Renal cortex interstitium (tissue), 15 donors: ENCODE measurements at places on chromosomes 2 and 18. TPM values are rescaled to one million over a fixed set of nuclear protein-coding genes. Genes with fewer than 3 reads are reported as not detected.

GRCh38 chr2:225041851-225042799 is at the start of gene DOCK10:
Gene DOCK10 (minus strand): TSS chr2:225042468. CDS start chr2:225042374, 94 bp downstream.
- peak; percentile 29 for DNase-seq

DNA sequence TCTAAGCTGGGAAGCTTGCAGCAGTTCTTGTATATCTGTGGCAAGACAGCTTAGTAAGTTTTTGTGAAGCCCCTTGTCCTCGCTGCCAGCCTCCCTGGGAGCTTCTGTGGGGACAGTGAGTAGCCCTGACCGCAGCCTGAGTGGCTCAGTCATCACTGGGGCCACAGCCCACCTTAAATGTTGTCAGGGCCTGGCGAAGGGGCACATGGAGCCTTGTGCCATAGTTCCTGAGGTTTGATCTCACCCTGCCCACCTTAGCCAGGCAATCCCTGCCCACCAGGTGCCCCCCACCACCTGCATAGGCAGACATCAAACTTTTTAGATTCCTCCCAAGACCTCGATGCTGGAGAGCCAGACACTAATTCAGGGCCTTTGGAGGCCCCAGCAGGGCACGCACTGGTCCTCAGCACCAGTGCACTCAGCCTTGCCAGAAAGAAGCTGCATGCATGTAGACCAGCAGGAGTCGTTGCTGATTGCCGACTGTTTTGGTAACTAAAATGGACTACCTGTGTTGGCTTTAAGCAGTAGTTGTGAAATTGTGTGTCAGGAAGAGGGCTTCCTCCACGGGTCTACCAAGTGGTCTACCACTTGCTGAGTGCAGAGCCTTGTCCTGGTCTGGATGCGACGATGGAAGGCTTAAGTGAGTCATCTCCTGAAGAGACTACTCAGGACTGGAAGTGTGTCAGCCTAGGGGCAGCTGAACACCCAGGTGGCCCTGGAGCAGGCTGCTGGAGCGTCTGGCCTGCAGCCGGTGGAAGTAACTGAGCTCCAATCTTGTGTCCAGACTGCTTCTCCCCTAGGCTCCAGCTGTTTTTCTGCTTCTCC is 233.1 kb downstream of the SEPTIN10 start:
- DNase-seq = no peak

DNA sequence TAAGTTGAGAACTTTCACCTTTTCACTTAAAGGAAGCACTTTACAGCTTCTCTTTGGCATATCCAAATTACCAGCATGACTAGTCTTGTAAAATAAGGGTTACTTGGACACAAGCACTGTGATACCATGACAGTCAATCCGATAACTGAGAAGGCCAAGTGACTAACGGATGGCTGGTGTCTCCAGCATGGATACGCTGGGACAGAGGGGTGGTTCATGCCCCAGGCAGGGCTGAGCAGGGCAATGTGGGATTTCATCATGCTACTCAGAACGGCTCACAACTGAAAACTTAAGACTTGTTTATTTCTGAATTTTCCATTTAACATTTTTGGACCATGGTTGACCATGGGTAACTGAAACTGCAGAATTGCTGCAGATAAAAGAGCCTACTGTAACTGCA is 43.1 kb upstream of the GPR155 start:
- DNase-seq = no peak

DNA sequence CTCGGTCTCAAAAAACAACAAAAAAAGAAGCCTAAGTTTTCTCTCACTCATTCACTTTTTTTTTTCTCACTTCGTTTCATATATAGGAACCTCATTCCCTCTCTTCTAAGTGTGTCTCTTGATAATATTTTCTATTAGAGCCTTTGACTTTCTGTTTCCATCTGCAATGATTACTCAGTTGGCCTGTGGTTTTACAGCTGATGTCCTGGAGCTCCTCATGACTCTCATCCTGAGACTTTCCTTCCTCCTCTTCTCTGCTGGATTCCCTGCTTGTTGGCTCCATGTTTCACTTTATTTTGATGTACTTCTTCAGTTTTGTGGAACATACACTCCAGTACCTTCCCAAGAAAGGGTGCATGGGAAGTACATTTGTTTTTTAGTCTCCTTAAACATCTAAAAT is 154.2 kb upstream of the GATA6 start:
- DNase-seq = no peak

DNA sequence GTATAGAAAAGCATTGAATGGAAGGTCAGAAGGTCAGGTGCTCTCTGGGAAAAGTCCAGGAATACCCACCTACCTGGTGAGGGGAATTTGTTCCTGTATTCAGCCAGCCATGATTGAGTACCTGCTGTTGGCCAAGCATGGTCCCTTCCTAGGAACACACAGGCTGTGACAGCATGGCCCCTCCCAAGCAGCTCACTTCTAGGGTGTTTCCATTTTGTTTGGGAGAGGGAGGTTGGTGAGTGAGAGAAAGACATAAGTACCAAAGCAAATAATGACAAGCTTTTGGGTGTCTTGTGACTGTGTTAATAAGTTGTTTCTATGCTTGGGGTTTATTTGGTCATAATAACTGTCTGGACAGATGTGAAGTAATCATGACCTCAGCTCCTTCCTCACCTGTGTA is 46.3 kb downstream of the CABLES1 start:
- DNase-seq = no peak

GRCh38 chr2:77640924-77641323 is 118.7 kb upstream of the LRRTM4 start:
- DNase-seq = no peak

- no peak for DNase-seq
Observed at GRCh38 chr2:102236132-102236531, 49.3 kb downstream of the IL1RL2 start.

- DNase-seq = no peak
Observed at GRCh38 chr2:3036432-3037125, 341.0 kb downstream of the EIPR1 start.

DNA sequence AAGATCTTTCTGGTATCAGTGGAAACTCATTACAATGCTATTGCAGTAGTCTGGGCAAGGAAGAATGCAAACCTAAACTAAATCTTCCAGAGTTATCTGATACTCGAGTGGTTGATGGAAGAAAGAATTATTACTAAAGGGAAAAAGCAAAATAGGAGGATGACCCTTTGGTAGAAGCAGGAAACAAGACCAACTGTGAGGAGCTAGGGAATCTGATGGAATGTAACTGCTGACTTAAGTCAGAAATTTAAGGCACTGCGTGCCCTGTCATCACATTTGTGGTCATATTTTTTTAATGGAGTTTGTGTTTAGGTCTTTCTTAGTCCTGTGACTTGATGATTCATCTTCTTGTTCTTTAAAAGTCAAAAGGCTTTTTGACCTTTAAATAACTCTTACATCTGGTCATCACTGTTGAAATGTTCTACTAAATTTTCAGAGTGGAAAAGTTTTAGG is 36.5 kb upstream of the ARMC9 start:
- DNase-seq = peak; percentile 68

- DNase-seq = peak; percentile 42
Observed at GRCh38 chr2:178241844-178242551, 47.7 kb downstream of the OSBPL6 start.

- DNase-seq = no peak
Observed at GRCh38 chr2:79000008-79000576, 25.4 kb upstream of the REG3G start.

DNA sequence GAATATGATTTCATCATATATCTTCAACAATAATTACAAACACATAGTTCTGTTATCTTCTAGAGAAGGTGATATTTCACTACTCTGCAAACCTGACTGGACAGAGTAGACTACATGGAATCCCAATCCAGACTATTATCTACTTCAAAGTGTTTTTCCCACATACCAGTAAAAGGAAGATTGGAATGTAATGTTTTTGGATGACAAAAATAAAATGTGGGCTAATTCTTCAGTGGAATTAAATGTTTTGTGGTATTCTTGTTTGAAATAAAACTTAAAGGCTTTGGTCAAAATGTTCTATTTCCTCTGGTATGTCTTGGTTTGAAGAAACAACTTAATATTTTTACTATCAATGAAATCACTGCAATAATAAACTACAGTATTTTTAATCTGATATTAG is 22.1 kb downstream of the COL5A2 start:
- no peak for DNase-seq

DNA sequence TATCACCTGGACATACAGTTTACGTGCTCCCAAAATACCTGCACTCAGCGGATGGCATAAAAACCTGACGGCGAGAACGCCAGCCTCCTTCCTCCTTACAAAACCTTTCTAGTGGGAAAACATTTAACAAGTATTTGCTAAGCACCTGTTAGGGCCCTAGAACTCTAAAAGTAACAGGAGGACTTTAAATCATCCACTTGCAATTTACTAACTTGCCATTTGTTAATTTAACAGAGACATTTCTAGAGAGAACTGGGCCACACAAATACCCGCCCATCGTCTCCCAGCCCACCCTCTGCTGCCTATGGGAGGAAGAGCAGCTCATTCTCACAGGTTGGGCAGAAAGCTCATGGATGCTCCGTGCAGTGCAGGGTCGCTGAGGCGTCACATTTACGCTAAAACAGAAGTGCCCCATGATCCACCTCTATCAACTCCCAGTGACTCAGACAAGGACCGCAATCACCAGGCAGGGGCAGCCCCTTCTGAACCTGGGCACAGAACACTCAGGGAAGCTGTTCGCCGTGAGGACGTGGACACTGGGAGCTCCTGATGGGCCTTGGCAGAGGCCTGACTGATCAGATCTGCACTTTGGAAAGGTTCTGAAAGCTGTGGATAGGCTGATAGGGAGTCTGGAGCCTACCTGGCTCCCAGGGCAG is 106.9 kb downstream of the HDAC4 start:
- no peak for DNase-seq

Gene SNTG2
- 2.9 TPM for polyA plus RNA-seq

Gene UGT1A5
- polyA plus RNA-seq = not detected

Gene TEKT4
- polyA plus RNA-seq = 0.06 TPM

Gene ALPG
- polyA plus RNA-seq = not detected

Gene VSNL1
- 3.8 TPM for polyA plus RNA-seq

Gene TUBB8B
- polyA plus RNA-seq = 0.74 TPM

Gene COMMD1
- 77.9 TPM for polyA plus RNA-seq

Gene TNS1
- polyA plus RNA-seq = 62.7 TPM
